ENCODE measurements at places on chromosomes 12 and 14. TPM values are rescaled to one million over a fixed set of nuclear protein-coding genes. Genes with fewer than 3 reads are reported as not detected.
A peak's percentile ranks its signal among the peaks of the same experiment; 100 is the strongest.

The OR6C6 gene
- not detected for polyA plus RNA-seq

The ARL1 gene
- 83.1 TPM for polyA plus RNA-seq

The CACNA2D4 gene
- 0.03 TPM for polyA plus RNA-seq

The RNU4-1 gene
- under 0.01 TPM for polyA plus RNA-seq

The SERPINA5 gene
- polyA plus RNA-seq, result not detected

The SERPINA1 gene
- polyA plus RNA-seq, result 0.71 TPM

The PSMC6 gene
- polyA plus RNA-seq, result 60.6 TPM

The CLEC6A gene
- not detected for polyA plus RNA-seq

The KERA gene
- not detected for polyA plus RNA-seq

The FAM90A1 gene
- polyA plus RNA-seq, result 0.05 TPM

The SOCS2 gene
- polyA plus RNA-seq, result 14.2 TPM

The GUCY2C gene
- polyA plus RNA-seq, result 0.06 TPM

The CDCA3 gene
- 15.0 TPM for polyA plus RNA-seq

GRCh38 chr14:63501429-63501828 lies 41.7 kb downstream of the PPP2R5E start:
- H3K36me3 ChIP-seq, result no peaks in the 10 kb centered on the region
- no peak overlapping the region for H3K27ac ChIP-seq
- H3K4me3 ChIP-seq, result no peak overlapping the region
- DNase-seq, result no peak

GRCh38 chr14:30227436-30227835 lies 299.8 kb upstream of the PRKD1 start:
- H3K4me3 ChIP-seq, result no peak overlapping the region
- no peaks in the 10 kb centered on the region for H3K36me3 ChIP-seq
- H3K4me1 ChIP-seq, result peaks cover 27% of the 10 kb centered on the region
- DNase-seq, result no peak
- H3K27me3 ChIP-seq, result no peaks in the 10 kb centered on the region

- H3K36me3 ChIP-seq, result no peaks in the 10 kb centered on the region
- H3K4me3 ChIP-seq, result peak overlapping the region; percentile 74
- peaks cover 32% of the 10 kb centered on the region for H3K4me1 ChIP-seq
- peak overlapping the region; percentile 84 for H3K27ac ChIP-seq
Observed at GRCh38 chr12:53099071-53099882, 1.8 kb downstream of the IGFBP6 start.

DNA sequence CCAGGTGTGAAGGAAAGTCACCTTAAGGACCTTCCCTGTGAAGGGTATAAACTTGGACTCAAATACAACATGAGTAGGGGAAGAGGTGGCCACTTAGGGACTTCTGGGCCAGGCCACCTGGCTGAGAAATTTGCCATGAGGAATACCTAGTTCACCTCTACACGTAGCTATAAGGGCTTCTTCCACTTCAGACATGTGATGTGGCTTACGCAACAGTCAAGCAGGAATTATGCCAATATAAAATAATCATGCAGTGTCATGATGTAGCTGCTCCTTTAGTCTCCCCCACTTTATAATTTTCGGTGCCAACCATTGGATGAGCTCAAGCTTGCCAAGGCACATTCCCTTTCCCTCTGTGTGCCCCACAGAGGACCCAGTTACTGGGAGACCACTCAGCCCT lies 166.6 kb upstream of the BCL2L14 start:
- H3K27ac ChIP-seq, result no peak overlapping the region
- no peak overlapping the region for H3K4me3 ChIP-seq
- no peaks in the 10 kb centered on the region for H3K27me3 ChIP-seq
- H3K4me1 ChIP-seq, result no peaks in the 10 kb centered on the region
- H3K36me3 ChIP-seq, result no peaks in the 10 kb centered on the region

- no peaks in the 10 kb centered on the region for H3K27me3 ChIP-seq
- no peaks in the 10 kb centered on the region for H3K4me1 ChIP-seq
- no peaks in the 10 kb centered on the region for H3K36me3 ChIP-seq
- no peak overlapping the region for H3K27ac ChIP-seq
- DNase-seq, result no peak
Observed at GRCh38 chr12:39006286-39006685, 100.9 kb upstream of the CPNE8 start.

- H3K36me3 ChIP-seq, result no peaks in the 10 kb centered on the region
- no peaks in the 10 kb centered on the region for H3K27me3 ChIP-seq
- DNase-seq, result no peak
- no peaks in the 10 kb centered on the region for H3K4me1 ChIP-seq
Observed at GRCh38 chr14:106044515-106044914, 518.1 kb downstream of the TMEM121 start.

- H3K4me3 ChIP-seq, result peak overlapping the region; percentile 54
- peak overlapping the region; percentile 76 for H3K27ac ChIP-seq
- H3K4me1 ChIP-seq, result peaks cover 43% of the 10 kb centered on the region
- H3K36me3 ChIP-seq, result no peaks in the 10 kb centered on the region
Observed at GRCh38 chr14:95523815-95524448, 7.5 kb upstream of the SYNE3 start.

- H3K27me3 ChIP-seq, result no peaks in the 10 kb centered on the region
- no peak for DNase-seq
- no peaks in the 10 kb centered on the region for H3K36me3 ChIP-seq
- no peaks in the 10 kb centered on the region for H3K4me1 ChIP-seq
- H3K27ac ChIP-seq, result no peak overlapping the region
Observed at GRCh38 chr12:116282371-116283286, 5.1 kb upstream of the MED13L start.

DNA sequence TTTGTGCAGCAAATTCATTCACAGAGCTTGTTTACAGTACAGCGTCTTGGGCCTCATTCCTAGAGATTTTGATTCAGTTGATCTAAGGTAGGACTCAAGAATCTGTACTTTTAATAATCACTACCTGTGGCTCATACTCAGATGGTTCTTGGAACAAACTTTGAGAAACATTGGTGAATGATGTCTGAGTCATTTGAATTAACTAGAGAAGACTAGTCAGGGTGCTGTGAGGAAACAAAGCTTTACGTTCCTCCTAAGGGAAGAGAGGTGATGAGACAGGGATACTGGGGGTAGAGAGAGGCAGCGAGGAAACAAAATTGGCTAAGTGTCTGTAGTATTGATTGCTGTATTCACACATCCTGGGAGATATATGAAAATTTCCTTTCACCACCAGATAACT lies 109.4 kb downstream of the SLC15A5 start:
- H3K27ac ChIP-seq, result no peak overlapping the region
- no peaks in the 10 kb centered on the region for H3K4me1 ChIP-seq
- no peak for DNase-seq
- no peak overlapping the region for H3K4me3 ChIP-seq
- H3K27me3 ChIP-seq, result no peaks in the 10 kb centered on the region

- H3K36me3 ChIP-seq, result no peaks in the 10 kb centered on the region
- no peak for DNase-seq
- H3K4me1 ChIP-seq, result no peaks in the 10 kb centered on the region
- no peak overlapping the region for H3K27ac ChIP-seq
Observed at GRCh38 chr12:15556411-15557102, 232.6 kb downstream of the EPS8 start.

DNA sequence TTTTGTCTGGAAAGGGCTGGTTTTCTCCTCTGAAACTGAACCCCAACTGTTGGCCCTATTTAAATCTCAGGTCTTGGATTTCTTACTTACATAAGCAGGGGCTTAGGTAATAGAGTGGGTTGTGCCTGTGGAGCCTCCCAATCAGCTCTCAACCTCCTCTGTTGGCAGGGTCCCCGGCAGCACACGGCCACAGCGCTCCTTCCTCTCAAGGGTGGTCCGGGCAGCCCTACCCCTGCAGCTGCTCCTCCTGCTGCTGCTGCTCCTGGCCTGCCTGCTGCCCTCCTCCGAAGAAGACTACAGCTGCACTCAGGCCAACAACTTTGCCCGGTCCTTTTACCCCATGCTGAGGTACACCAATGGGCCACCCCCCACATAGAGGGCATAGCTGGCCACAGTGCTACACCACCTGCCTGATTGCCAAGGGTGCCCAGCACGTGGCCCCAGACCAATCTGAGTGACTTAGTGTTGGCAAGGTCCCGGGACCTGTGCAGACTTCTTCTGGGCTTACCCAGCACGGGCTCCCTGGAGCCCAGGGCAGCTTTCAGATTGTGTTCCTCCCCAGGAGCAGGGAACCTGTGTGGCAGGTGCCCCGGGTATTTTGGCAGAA lies 68.9 kb downstream of the ESR2 start:
- H3K27ac ChIP-seq, result no peak overlapping the region
- DNase-seq, result no peak
- no peaks in the 10 kb centered on the region for H3K27me3 ChIP-seq
- no peak overlapping the region for H3K4me3 ChIP-seq
- H3K4me1 ChIP-seq, result no peaks in the 10 kb centered on the region
- peaks cover 11% of the 10 kb centered on the region for H3K36me3 ChIP-seq

- DNase-seq, result no peak
- H3K27me3 ChIP-seq, result no peaks in the 10 kb centered on the region
- H3K4me3 ChIP-seq, result no peak overlapping the region
- H3K27ac ChIP-seq, result no peak overlapping the region
Observed at GRCh38 chr14:96580566-96580965, 78.4 kb downstream of the PAPOLA start.

- no peak overlapping the region for H3K27ac ChIP-seq
- H3K36me3 ChIP-seq, result no peaks in the 10 kb centered on the region
- DNase-seq, result no peak
- no peaks in the 10 kb centered on the region for H3K4me1 ChIP-seq
- no peak overlapping the region for H3K4me3 ChIP-seq
Observed at GRCh38 chr14:87960013-87960787, 32.8 kb downstream of the GALC start.

DNA sequence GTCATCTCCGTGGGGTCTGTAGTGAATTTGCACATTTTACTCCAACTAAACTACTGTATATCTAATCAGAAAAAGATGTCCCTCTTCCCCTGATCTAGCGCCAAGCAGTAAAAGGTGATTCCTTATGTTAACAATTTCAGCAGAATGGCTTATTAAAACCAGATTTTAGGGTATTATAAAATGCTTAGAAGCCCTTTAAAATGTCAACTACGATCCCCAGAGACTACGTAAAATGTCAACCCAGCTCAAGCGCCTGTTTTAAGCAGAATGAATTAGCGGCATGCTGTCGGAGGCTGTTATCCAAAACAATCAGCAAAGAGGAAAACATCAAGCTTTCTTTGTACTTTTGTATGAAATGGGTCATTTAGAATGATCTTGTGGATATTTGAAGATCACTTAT lies 408.9 kb downstream of the SOX5 start:
- no peak overlapping the region for H3K4me3 ChIP-seq
- H3K36me3 ChIP-seq, result no peaks in the 10 kb centered on the region
- no peaks in the 10 kb centered on the region for H3K27me3 ChIP-seq
- H3K27ac ChIP-seq, result no peak overlapping the region
- H3K4me1 ChIP-seq, result no peaks in the 10 kb centered on the region

GRCh38 chr12:9741726-9742125 lies 8.8 kb upstream of the CLECL1 start:
- H3K27me3 ChIP-seq, result no peaks in the 10 kb centered on the region
- H3K36me3 ChIP-seq, result no peaks in the 10 kb centered on the region
- no peak for DNase-seq
- H3K27ac ChIP-seq, result no peak overlapping the region
- H3K4me1 ChIP-seq, result no peaks in the 10 kb centered on the region

GRCh38 chr14:81819910-81820309 lies 286.3 kb upstream of the SEL1L start:
- no peaks in the 10 kb centered on the region for H3K4me1 ChIP-seq
- H3K36me3 ChIP-seq, result no peaks in the 10 kb centered on the region
- no peak overlapping the region for H3K4me3 ChIP-seq

- no peak overlapping the region for H3K27ac ChIP-seq
- no peak for DNase-seq
- H3K4me1 ChIP-seq, result peaks cover 10% of the 10 kb centered on the region
- no peak overlapping the region for H3K4me3 ChIP-seq
- no peaks in the 10 kb centered on the region for H3K27me3 ChIP-seq
- no peaks in the 10 kb centered on the region for H3K36me3 ChIP-seq
Observed at GRCh38 chr12:15541996-15542631, 219.8 kb downstream of the PTPRO start.

- no peak overlapping the region for H3K27ac ChIP-seq
- peaks cover 5% of the 10 kb centered on the region for H3K27me3 ChIP-seq
- H3K4me1 ChIP-seq, result no peaks in the 10 kb centered on the region
- DNase-seq, result no peak
Observed at GRCh38 chr12:80135624-80136023, 36.3 kb downstream of the OTOGL start.

DNA sequence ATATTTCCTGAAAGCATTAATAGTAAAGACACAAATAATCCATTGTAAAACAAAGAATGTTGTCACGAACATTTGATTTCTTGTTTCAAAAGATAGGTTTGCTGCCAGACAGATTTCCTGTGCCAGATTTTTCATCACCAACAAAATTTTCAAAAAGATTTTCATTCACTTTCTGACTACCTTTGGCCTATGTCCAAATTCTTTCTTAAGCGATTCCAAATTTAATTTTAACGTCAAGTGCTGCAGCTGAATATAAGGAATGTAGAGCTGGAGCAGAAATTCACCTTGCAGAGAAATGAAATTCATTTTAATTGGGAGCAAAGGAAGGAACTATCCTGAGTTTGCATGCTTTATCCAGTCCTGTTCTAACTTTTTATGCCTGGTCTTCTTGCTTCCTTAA lies 277.4 kb downstream of the CCER1 start:
- no peaks in the 10 kb centered on the region for H3K36me3 ChIP-seq
- no peak for DNase-seq
- peaks cover 5% of the 10 kb centered on the region for H3K4me1 ChIP-seq
- no peak overlapping the region for H3K27ac ChIP-seq
- no peak overlapping the region for H3K4me3 ChIP-seq

DNA sequence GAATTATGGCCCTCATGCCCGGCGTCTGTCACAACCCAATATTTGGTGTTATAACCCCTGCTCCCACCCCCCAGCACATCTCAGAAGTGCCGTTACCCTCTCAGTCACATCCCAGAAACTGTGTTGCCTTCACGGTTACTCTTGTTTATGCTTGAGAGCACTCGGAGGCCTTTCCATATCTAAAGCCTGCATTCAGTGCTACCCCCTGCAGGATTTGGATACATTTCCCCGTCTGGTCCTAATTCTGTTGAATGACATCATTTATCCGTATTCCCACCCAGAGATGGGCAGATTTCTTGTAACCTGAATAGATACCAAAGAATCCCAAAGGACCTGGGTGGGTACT lies 19.1 kb upstream of the FOS start:
- H3K36me3 ChIP-seq, result no peaks in the 10 kb centered on the region
- no peaks in the 10 kb centered on the region for H3K27me3 ChIP-seq
- no peak for DNase-seq

- peak overlapping the region; percentile 57 for H3K27ac ChIP-seq
- DNase-seq, result peak; percentile 25
- H3K36me3 ChIP-seq, result no peaks in the 10 kb centered on the region
- H3K4me3 ChIP-seq, result peak overlapping the region; percentile 85
Observed at GRCh38 chr14:91835920-91836843, 31.2 kb downstream of the TC2N start.

DNA sequence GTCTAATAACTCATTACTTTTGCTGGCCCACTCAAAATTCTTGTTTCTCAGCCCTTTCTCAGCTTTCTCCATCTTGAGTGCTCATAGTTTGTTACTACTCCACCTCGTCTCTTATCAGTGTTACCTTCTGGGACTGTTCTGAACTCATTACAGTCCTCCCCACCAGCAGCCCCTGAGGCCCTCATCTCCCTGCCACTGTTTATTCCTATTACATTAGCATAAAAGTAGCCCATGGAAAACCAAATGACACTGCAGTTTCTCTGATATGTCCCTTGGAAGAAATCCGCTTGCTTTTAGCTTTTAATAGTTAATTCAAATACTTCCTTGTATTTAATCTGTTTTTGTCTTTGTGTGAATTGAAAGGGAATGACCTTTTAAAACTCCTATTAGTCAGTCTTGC lies 7.6 kb downstream of the AKAP6 start:
- no peaks in the 10 kb centered on the region for H3K27me3 ChIP-seq
- H3K27ac ChIP-seq, result no peak overlapping the region
- H3K4me1 ChIP-seq, result peaks cover 23% of the 10 kb centered on the region
- H3K36me3 ChIP-seq, result no peaks in the 10 kb centered on the region
- H3K4me3 ChIP-seq, result no peak overlapping the region

GRCh38 chr14:74155287-74155686 lies 70.5 kb downstream of the LIN52 start:
- no peaks in the 10 kb centered on the region for H3K27me3 ChIP-seq
- H3K4me3 ChIP-seq, result no peak overlapping the region
- no peaks in the 10 kb centered on the region for H3K36me3 ChIP-seq

Data from keratinocyte (primary cell).